ENCODE measurements at places on chromosomes 2 and 18.
A peak's percentile ranks its signal among the peaks of the same experiment; 100 is the strongest.

DNA sequence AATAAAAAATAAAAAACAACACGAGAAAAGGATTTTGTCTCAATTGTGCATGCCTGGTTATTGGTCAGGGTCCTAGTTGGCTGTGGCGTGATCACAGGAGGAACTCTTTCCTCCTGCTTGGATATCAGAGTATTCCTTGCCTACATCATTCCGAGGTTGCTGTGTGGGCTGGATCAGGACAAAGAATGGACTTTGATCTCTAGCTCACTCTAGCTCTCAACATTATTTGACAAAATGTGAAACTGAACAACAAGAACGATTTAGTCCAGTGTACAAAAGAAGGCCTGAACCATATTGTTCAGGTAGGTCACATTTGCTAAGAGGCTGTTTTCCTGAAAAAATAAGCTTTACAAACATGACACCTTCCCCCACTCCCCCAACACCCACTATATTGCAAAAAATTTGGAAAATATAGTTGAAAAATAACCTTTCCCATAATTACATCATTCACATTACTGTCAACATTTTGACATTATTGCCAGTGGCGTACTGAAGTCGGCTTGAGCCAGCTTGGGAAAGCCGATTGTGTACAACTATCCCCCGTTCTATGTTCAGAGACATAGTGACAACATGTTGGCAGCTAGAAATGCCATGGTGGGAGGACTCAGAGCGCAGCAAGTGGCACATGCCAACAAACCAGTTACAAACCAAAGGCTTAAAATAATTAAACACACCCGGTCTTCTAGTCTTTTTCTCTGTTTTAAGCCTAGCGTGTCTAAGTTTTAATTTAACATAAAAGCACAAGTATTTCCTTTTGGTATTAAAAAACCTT is 179.0 kb downstream of the LPIN1 start:
- DNase-seq = no peak

- DNase-seq = no peak
Measured at GRCh38 chr2:225120186-225120585, 77.9 kb upstream of the DOCK10 start.

DNA sequence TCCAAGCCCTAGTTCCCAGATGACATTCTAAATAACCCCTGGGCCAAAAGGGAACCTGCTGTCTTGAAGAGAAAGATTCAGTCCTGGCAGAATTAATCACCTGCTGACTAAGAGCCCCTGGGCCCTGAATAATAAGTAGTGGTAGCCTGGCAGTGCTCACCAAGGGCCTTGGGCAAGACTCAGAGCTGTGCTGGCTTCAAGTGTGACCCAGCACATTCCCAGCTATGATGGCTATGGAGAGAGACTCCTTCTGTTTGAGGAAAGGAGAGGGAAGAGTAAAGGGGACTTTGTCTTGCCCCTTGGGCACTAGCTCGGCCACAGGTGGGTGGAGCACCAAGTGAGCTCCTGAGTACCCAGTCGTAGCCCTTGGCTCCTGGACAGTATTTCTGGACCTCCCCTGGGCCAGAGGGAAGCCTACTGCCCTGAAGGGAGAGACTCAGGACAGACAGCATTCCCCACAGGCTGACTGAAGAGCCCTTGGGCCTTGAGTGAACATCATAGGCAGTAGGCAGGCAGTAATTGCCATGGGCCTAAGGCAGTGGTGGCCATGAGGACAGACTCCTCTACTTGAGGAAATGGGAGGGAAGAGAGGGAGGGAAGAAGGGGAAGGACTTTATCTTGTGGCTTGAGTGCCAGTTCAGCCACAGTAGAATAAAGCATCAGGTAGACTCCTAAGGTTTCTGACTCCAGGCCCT is 40.0 kb upstream of the INPP4A start:
- no peak for DNase-seq

- no peak for DNase-seq
Measured at GRCh38 chr2:31987454-31988220, 23.2 kb downstream of the MEMO1 start.

- DNase-seq = peak; percentile 48
Measured at GRCh38 chr2:10520154-10520553, 72.0 kb upstream of the ODC1 start.

- DNase-seq = no peak
Measured at GRCh38 chr2:54321047-54321446, 65.0 kb upstream of the TSPYL6 start.

Measured in activated CD8-positive, alpha-beta T cell treated with anti-CD3 and anti-CD28 coated beads for 36 hours (primary cell).